ENCODE measurements at places on chromosomes 3 and 15.
A peak's percentile ranks its signal among the peaks of the same experiment; 100 is the strongest.

GRCh38 chr15:69626095-69627066 is 173.8 kb downstream of the RPLP1 start:
- DNase-seq: no peak

- DNase-seq: no peak
Observed at GRCh38 chr15:58513008-58513407, 81.2 kb downstream of the LIPC start.

DNA sequence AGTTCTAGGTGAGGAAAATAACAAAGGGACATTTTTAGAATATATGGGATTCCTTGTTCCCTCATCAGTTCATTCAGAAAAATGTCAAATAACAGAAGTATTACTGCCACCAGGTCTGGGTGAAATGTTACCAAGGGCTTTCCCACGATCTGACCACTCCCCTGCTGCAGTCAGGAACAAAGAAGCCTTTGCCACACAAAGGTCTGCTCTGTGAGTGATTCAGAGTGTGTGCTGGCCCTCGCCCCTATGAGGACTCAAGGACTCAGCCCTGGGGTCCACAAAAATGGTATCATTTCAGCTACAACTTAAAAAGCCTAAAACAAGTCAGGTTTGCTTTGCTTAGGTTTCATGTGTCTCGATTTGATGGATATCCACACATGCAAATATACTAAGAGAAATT is 5.0 kb downstream of the MKRN3 start:
- peak; percentile 17 for DNase-seq

- DNase-seq: no peak
Observed at GRCh38 chr3:6861625-6862000, 698 bp downstream of the GRM7 start.

DNA sequence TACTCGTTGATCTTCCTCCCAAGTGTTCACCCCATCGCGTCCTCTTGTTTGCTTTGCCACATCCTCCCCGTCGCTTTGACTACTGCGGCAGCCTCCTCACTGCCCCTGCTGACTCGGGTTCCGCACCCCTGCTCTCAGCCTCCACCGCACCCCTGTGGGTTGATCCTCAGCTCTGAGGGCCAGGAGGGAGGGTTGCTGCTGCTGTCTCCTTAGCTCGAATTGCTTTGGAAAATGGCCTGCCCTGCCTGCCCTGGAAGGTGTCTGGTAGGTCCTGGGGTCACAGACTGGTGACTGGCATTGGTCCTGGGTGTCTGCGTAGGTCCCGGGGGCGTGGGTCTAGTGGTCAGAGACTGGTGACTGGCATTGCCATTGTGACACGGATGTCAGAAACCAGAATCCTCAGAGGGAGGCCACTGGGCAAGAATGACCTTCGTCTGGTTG is 9.4 kb downstream of the MUC4 start:
- DNase-seq: no peak

GRCh38 chr15:80106051-80106450 is 46.6 kb downstream of the ZFAND6 start:
- DNase-seq: no peak

GRCh38 chr15:73539212-73540128 is 93.7 kb downstream of the NPTN start:
- no peak for DNase-seq

DNA sequence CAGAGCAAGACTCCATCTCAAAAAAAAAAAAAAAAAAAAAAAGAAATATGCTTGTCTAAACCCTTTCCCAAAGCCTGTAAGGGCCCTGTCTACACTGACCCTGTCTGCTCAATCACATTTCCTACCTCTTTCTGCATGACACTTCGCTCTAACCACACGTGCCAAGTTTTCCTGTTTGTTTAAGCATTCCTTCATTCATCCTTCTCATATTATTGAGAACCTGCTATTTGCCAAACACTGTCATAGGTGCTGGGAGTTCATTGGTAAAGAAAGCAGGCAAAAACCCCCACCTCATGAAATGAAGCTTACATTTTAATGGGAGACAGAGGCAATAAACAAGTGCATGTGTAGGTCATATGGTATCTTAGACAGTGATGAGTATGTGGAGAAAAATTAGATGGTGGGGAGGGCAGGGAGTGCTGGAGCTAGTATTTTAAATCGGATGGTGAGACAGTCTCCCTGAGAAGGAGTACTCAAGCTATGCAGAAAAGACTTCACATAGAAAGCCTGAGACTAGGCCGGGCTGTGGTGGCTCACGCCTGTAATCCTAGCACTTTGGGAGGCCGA is 48.0 kb downstream of the B3GNT5 start:
- DNase-seq: peak; percentile 51

DNA sequence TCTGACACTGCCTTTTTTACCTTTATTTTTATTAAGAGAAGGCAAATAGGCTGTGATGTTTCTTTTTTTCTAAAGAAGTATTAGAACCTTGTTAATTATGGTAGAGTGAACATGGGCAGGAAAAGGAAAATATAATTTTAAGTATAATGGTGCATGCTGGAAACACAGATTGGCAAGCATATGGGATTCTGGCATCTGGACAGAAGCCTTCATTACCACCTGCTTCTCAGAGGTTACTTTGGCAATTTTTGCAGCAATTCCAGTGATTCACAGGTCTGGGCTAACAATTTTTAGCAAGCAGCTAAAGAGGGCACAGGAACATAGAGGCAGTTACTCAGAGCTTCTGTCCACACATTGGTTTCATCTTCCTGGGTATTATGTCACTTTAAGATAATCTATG is 258.3 kb downstream of the DIPK2A start:
- no peak for DNase-seq

DNA sequence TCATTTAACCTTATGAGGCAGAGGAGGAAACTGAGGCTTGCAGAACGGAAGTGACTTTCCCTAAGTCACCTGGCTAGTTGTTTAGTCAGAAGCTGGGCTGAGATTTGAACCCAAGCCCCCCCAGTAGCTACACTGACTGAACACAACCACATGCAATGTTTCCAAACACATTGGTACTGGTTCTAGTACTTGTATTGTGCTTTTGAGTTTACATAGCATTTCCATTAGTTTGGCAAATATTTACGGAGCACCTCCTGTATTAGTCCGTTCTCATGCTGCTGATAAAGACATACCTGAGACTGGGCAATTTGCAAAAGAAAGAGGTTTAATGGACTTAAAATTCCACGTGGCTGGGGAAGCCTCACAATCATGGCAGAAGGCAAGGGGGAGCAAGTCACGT is 56.3 kb upstream of the ITGA11 start:
- no peak for DNase-seq

DNA sequence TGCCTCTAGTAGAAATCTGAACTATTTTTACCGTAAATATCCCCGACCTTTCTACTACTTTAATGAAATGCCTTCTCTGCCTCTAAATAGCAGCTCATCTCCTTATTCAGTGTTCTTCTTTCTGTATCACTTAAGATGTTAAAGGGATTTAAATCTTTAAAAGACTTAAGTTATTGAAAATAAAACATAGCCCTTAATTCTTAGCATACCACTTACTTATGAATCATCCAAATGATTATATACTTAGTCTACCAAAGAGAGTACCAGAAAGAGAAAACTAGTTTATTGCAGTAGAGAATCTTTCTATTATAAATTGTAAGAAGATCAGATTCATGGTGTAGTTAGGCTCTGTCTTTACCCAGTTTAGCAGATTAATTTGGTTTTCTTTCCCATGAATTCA is 802.0 kb downstream of the TBL1XR1 start:
- DNase-seq: no peak

DNA sequence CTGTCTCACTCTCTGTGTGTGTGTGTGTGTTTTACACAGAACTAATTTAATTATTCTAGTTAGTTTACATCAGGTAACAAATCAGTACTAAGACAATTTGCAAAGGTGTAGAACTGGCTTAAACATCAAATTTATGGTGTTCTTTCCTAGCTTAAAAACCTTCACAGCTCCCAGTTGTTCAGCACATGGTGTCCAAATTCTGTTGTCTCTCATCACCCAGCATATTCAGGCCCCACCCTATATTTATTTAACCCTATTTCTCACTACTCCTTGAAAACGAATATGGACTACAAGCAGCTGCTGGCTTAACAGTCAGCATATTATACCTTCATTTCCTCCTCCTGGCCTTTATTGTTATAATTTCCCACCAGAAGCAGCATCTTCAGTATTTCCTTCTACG is 1.2 kb downstream of the IL20RB start:
- DNase-seq: no peak

DNA sequence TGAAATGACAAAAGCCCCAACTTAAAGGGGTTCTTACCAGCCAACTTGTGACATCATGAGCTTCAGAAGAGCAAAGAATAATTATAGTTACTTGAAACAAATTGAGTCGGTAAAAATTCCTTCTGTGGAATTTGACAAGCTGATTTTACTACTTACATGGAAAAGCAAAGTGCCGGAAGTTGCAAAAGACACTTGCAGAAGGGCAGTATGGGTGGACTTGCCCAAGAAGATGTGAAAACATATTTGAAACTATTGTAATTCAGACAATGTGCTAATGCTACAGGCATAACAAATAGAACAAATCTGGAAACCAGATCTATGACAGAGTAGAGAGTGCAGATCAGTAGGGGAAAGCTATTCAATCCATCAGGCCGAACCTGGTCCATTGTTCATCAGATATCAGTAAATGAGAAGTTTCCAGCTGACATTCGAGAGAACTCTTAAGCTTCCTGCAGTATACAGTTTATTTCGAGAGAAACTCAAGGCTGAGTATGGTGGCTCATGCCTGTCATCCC is 2.5 kb upstream of the KIF7 start:
- no peak for DNase-seq

DNA sequence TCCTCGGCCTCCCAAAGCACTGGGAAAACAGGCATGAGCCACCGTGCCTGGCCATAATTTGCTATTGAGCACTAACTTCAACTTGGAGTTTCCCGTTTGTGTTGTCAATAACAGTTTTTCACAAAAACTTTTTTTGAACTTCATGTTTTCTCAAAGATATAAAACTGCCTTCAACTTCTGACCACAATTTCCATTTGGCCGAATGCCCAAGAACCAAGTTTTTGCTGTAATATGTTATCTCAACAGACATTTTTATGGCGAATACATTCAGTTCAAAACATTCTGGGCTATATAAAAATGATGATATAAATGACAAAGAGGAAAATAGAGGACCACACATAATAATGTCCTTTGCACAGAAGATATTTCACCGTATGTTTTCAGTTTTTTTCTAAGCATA is 56.4 kb downstream of the NEDD4 start:
- peak; percentile 41 for DNase-seq

DNA sequence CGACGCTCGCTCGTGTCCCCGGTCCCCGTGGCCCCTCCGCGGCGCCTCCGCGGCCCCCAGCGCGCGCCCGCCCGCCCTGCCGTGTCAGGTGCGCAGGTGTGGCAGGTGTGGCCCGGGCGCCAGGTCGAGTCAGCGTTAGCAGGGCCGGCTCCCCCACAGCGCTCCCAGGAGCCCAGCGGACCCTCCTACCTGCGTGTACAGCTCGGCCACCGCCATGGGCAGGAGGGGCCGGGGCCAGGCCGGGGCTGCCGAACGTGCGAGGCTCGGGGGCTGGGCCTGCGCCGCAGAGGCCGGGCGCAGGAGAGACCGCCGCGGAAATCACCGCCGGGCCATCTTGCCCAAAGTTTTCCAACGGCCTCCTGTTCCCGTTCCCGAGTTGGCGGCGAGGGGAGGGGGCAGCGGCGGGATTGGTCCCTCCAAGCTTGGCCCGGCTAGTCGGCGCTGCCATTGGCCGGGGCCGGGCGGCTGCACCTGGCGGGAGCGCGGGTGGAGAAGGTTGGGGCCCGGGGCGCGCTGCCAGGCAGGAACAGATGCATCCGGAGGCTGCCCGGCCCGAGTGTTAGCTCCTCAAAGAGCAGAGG is at the start of gene MYO5C:
Gene MYO5C (minus strand): TSS at position 384 of the 581 bp plus-strand sequence. CDS start 168 bp downstream, at position 216.
- DNase-seq: peak; percentile 33

DNA sequence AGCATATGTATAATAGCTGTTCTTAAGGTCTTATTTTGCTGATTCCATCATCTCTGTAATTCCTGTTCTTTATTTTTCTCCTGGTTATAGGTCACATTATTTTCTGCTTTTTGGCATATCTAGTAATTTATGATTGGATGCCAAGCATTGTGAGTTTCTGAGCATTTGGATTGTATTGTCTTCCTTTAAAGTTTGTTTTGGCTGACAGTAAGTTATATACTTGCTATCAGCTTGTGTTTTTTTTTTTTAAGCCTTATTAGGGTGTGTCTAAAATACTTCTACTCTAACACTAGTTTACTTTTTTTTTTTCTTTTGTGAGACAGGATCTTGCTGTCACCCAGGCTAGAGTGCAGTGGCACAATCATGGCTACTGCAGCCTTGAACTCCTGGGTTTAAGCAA is 10.1 kb downstream of the MKRN2 start:
- DNase-seq: no peak

- DNase-seq: no peak
Observed at GRCh38 chr3:32411442-32411841, 19.8 kb downstream of the CMTM7 start.

- DNase-seq: peak; percentile 63
Observed at GRCh38 chr3:82157952-82158351, 396.5 kb upstream of the GBE1 start.

DNA sequence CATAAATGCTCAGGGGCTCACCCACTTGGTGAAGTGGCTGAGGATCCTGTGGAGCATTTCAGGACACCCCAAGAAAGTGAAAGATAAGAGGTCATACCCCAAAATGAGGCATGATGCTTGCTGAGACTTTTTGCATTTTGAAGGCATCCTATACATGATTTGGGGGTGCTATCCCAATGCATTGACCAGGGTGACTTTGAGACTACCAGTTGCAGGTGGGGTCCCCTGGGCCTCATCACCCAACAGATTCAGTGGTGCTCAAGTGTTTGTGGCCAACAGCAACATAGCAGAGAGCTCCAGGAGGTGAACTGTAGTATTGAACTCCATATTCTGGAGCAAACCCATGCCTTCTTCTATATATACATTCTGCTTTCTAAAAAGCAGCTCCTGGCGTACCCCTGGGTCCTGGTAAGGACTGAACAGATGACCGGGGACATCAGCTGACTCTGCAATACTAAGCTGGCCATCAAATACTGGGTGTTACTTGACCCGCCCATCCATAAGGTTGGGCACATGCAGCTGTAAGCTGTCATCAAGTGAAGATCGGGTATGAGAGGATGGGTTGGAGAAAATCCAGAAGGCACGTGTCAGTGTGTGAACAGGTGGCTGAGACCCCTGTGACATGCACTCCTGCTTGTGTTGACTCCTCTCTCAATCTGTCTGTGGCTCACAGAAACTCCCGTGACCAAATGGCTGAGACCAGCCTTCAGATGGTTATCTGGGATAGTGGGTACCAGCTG is 143.3 kb downstream of the KLF13 start:
- no peak for DNase-seq

GRCh38 chr3:129557548-129557894 is 14.5 kb downstream of the H1-8 start:
- peak; percentile 39 for DNase-seq

GRCh38 chr15:76979331-76979925 is 15.5 kb upstream of the PSTPIP1 start:
- peak; percentile 55 for DNase-seq

GRCh38 chr3:89368846-89369245 is 261.4 kb downstream of the EPHA3 start:
- DNase-seq: no peak

GRCh38 chr15:95880031-95880570 is 450.4 kb upstream of the NR2F2 start:
- no peak for DNase-seq

DNA sequence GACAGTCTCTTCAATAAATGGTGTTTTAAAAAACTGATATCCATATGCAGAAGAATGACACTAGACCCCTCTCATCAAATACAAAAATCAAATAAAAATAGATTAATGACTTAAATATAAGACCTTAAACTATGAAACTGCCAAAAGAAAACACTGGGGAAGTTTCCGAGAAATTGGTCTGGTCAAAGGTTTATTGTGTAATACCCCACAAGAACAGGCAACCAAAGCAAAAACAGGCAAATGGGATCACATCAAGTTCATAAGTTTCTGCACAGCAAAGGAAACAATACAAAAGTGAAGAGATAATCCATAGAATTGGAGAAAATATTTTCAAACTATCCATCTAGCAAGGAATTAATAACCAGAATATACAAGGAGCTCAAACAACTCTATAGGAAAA is 126.2 kb downstream of the GOLIM4 start:
- no peak for DNase-seq
